Epithelial cell of prostate (primary cell): ENCODE measurements at places on chromosomes 11 and 22.

GRCh38 chr11:75421035-75421602 is 11.9 kb downstream of the KLHL35 start:
- no peak for DNase-seq

DNA sequence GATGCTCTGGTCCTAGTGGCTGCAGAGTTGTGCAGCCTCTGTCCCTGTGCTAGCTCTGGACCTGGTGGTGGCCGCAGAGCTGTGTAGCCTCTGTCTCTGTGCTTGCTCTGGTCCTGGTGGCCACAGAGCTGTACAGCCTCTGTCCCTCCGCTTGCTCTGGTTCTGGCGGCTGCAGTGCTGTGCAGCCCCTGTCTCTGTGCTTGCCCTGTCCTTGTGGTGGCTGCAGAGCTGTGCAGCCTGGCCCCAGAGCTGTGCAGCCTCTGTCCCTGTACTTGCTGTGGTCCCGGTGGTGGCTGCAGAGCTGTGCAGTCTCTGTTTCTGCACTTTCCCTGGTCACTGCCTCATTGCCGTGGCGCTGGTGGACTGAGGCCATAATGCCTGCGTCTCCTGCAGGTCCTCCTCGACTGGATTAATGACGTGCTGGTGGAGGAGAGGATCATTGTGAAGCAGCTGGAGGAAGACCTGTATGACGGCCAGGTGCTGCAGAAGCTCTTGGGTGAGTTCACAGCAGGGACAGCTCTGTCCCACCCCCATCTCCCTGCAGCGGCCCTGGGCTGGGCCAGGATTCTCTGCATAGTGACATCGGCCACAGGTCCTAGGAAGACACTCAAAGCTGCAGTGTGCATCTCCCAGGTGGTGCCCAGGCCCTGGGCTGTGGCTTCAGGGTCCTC is 61.9 kb upstream of the PARVG start:
- no peak for DNase-seq

- DNase-seq: no peak
Measured at GRCh38 chr11:128419012-128419767, 168.2 kb downstream of the ETS1 start.

DNA sequence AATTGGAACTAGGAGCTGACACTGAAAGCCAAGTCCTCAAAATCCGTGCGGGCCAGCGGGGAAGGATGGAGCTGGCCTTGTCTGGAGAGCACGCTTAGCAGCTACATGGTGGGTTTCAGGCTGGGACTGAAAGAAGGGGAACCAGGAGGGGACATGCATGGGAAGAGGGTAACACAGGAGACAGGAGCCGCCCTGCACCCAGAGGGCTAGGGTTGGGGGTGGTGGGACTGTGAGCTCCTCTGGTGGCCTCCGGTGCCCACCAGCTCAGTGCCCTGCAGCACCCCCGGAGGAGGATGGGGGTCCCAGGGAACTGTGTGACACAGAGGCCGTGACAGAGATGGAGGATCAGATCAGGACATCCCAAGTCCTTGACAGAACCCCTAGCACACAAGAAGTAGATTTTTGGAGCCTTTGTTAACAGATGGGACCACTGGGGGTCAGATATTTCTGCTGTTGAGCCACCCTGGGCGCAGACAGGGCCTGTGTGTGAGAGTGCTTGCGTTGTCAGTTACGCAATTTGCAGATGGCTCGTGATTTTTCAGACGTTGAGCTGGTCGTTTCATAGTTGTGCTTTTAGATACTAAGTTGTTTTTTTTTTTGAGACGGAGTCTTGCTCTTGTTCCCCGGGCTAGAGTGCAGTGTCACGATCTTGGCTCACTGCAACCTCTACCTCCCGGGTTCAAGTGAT is 21.3 kb upstream of the GRAMD4 start:
- DNase-seq: no peak

GRCh38 chr11:47711225-47711624 is 3.9 kb downstream of the AGBL2 start:
- DNase-seq: no peak

GRCh38 chr11:91396236-91397133 is 828.1 kb upstream of the FAT3 start:
- DNase-seq: peak; percentile 22

DNA sequence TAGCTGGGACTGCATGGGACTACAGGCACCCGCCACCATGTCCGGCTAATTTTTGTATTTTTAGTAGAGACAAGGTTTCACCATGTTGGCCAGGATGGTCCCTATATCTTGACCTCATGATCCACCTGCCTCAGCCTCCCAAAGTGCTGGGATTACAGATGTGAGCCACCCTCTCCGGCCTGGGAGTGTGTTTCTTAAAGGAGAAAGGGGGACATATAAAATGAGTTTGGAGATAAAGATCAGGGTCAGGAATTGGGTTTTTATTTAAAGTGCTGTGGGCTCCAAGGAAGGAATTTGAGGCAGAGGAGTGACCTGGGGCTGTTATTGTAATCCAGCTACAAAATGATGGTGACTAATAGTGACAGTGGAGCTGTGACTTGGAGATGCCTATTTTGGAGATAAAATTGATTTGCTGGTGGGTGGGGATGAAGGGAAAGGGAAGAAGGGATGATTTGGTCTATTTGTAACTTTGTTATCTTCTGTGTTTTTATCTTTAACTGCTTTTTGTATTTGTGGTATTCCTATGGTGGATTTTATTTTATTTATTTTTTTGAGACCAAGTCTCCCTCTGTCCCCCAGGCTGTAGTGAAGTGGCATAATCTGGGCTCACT is 5.0 kb downstream of the CRKL start:
- no peak for DNase-seq

DNA sequence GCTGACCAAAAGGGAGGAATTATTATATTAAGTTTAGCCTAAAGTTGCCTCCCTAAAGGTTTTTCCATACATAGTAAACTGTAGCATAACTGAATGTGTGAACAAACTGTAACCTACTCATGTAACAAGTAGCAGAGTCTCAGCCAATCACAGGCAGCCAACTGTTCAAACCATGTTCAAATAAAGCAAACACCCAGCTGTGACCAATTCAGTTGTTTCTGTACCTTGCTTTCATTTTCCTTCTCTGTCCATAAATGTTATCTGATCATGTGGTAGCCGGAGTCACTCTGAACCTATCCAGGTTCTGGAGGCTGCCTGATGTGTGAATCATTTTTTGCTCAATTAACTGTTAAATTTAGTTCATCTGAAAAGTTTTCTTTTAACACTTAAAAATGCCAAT is 373.5 kb downstream of the GUCY1A2 start:
- DNase-seq: peak; percentile 40

DNA sequence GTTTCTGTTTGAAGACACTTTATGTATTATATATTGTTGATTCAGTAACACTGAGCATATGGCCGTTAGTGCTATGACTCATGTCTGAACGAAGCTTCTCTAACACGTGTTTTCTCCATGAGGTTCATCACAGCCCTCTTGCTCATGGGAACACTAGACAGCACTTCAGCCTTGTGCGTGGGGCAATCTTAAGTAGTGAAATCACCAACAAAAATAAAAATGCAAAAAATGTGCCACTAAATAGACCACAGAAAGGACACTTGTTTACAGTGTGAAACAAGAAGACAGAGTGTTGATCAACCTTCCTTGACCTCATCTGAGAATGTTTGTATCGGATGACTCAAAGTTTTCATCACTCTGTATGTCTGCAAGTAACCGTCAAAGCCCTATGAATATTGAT is 94.5 kb downstream of the FDX1 start:
- DNase-seq: peak; percentile 52

DNA sequence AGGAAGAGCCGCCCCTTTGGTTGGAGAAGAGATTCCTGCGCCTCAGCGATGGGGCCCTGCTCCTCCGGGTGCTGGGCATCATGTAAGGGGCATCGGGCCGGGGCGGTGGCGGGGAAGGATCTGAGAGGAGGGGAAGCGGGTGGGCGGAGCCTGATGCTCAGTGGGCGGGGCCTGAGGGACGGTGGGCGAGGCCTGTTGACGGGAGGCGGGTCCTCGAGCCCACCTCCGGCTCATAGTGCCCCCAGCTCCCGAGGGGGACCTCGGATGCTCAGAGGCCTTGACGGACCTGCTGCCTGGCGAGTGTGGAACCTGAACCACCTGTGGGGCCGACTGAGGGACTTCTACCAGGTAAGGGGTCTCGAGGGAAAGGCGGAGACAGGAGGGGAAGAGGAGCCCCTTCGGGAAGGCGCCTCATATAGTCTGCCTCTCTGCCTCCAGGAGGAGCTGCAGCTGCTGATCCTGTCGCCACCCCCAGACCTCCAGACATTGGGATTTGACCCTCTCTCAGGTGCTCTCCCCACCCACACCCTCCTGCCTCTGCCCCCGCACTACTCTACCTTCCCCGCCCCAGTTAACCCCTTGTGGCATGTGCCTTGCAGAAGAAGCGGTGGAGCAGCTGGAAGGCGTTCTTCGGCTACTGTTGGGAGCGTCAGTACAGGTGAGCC is 799 bp downstream of the CCDC88B start:
- DNase-seq: no peak

DNA sequence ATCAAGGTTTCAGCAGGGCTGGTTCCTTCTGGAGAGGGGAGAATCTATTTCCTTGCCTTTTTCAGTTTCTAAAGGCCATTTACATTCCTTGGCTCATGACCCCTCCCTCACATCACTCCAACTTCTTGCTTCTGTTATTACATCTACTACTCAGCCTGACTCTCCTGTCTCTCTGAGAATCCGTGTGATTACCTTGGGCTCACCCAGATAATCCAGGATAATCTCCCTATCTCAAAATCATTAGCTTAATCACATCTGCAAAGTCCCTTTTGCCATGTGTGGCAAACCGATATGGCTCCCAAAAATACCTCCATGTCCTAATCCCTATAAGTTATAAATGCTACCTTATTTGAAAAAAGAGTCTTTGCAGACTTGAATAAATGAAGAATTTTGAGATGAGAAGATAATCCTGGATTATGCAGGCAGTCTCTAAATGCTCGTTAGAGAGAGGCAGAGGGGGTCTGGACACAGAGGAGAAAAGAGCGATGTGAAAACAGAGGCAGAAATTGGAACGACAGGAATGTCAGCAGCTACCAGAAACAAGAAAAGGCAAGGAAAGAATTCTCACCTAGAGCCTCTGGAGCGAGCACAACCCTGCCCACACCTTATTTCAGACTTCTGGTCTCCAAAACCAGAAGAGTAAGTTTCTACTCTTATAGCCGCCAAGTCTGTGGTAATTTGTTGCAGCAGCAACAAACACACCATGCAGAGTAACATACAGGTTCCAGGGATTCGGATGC is 23.6 kb upstream of the ARHGAP32 start:
- no peak for DNase-seq

DNA sequence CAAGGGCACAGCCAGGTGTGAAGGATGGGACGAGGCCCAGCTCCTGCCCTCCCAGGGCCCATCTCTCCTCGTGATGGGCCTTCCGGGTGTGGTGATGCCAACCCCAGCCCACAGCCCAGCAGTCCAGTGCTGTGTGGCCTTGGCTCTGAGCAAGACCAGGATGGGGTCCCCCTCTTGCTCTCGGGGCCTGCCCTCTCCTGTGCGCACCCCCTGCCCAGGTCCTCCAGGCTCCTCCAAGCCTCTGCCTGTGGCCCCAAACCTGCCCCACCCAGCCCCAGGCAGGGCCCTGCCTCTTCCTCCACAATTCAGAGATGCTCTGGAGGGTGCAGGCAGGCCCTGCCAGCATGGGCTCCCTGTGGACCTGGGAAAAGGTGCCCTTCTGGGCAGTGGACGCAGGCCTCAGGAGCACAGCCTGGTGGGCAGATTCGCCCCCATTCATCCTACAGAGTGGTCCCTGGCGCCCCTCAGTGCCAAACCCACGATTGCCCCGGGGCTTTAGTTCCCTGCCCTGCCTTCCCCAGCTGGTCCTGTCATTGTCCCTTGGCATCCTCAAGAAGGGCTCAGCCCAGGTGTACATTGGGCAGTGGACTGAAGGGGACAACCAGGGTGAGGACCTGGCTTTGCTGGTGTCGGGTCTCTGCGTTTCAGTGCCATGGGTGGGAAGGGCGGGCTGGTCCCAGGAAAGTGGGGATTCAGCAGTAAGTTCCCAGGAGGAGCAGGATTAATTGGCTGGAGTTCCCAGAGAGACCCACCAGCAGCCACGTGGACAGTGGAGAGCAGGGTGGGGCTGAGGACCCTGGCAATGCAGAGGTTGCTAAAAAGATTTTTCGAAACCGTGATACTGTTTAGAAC is 19.8 kb downstream of the EIF1AD start:
- DNase-seq: no peak

DNA sequence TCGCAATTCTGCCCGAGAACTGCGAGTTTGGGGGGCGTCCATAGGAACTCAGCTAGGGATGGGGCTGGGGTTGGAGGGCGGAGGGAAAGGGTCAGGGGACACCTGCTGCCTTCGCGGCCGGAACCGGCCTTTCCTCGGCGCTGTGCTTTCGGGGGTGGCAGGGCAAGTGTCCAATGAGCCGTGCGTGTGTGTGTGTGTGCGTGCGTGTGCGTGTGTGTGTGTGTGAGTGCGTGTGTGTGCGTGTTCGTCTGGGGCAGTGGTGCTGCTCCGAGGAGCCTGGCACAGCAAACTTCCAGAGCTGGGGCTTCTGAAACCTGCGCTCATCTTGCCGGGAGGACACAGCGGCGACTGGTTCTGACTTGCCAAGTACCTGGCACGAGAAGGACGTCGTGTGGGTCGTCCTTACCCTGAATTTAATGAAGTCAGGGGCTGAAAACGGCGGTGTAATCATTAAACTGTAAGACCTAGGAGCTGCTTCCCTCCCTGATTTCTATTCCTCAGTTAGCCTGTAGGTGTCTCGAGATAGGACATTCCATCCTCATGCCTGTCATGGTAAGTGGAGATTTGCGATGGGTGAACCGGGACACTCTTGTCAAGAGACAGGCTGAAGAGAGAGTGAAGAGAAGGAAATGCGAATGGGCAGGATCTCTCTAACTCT is 27.0 kb upstream of the AMOTL1 start:
- no peak for DNase-seq

- no peak for DNase-seq
Measured at GRCh38 chr11:95121698-95122097, 32.1 kb downstream of the ENDOD1 start.

- DNase-seq: no peak
Measured at GRCh38 chr11:86418917-86419316, 44.2 kb downstream of the CCDC81 start.

DNA sequence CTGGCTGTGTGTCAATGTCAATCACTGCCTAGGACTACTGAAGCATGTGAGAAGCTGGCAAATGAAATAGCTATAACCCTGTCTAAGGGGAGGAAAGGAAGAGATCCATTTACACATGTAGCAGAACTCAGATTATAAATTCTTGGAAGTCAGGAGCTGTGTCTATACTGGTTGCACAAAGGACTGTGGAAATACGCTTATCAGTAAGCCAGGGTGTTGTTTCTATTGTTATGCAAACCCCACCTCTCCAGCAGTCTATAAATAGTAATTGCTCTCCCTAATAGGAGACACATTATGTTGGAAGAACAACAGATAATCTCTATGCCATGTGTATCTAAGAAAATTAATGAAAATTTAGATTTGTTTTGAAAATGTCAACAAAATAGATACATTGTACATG is 693.4 kb upstream of the CCDC90B start:
- DNase-seq: no peak

DNA sequence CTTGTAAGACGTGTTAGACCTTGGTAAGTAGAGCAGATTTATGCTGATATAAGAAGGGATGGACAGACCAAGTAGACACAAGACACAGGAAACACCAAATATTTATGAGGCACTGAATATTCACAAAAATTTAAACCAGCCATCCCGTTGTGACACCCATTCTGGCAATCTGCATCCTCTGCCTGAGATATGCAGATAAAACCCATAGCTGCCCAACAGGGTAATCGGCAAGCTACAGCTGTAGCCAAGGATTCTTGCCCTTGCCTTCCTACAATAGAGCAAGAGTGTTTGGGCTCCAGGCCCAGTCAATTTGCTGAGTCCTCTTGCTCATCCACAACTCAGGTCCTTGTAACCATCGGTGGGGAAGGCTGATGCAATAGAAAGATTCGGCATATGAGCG is 18.5 kb upstream of the MPZL2 start:
- DNase-seq: no peak

- no peak for DNase-seq
Measured at GRCh38 chr11:3002351-3002861, 10.3 kb upstream of the NAP1L4 start.
